ENCODE measurements at places on chromosomes 1 and 21.

DNA sequence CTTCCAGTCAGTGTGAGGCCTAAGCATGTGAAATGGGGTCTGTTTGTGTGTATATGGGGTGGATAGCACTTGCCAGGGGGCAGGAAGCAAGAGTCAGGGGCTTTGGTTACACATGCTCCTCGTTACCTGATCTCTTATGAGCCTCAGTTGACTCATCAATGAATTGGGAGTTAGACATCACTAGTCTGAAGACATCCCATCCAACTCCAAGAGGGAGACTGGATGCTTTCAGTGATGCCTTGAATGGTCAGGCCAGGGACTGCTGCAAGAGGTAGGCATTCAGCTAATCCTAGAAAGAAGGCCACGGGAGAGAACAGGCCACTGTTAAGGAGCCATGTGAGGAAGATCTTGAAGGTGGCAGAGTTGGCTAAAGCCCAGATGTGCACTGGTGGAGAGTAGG is 6.3 kb downstream of the RAB25 start:
- no peak for DNase-seq

- DNase-seq: no peak
Measured at GRCh38 chr1:155892796-155893195, 18.4 kb downstream of the RIT1 start.

DNA sequence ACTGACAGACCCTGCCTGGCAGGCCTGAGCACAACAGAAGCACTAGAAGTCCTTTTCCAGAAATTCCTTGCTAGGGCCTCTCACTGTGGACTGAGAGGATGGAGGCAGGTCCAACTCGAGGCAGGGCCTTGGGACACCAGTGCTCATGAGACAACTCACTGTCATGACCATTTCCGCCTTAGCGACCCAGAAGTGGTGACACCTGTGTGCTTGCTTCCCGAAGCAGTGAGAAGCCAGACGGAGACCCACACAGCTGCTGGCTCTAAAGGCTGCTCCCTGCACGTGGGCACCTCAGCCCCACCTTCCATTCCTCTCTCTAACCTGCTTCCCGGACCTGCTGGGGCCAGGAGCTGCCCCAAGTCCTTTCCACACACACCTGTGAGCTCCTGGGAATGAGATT is 33.0 kb downstream of the KCNC4 start:
- no peak for DNase-seq

DNA sequence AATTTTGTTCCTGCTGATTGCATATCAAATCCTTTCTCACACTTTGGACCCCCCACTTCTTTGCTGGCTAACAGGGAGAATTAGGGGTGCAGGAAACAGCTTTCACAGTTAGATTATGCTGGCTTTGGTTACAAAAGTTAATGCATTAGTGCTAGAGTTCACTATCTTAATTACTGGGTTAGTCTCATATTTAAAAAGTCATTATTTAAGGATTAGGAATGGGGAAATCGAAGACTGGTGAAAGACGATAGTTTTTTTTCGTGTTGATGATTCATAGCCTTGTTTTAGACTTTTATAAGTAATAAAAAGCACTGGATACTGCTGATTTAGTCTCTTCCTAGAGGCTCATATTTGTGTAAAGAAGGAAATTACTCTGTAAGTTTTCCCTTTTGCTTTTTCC is 11.6 kb downstream of the ST6GALNAC3 start:
- no peak for DNase-seq

DNA sequence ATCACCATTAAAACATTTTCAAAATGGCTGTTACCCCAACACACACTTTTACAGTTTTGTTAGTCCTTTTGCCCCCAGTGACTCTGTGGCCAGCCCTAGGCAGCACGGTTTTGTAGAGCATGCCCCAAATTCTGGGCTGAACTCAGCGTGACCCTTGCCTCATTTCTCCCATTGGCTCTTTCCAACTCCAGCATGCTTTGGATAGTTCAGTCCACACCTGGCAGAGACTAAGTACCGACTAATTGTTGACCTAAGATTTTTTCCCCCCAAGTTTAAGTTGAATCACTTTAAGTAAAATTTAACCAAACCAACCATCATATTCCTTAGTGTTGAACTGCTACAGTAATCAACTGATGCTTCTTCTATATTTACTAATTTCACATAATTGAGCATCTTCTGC is 62.4 kb upstream of the LRRC8B start:
- no peak for DNase-seq

DNA sequence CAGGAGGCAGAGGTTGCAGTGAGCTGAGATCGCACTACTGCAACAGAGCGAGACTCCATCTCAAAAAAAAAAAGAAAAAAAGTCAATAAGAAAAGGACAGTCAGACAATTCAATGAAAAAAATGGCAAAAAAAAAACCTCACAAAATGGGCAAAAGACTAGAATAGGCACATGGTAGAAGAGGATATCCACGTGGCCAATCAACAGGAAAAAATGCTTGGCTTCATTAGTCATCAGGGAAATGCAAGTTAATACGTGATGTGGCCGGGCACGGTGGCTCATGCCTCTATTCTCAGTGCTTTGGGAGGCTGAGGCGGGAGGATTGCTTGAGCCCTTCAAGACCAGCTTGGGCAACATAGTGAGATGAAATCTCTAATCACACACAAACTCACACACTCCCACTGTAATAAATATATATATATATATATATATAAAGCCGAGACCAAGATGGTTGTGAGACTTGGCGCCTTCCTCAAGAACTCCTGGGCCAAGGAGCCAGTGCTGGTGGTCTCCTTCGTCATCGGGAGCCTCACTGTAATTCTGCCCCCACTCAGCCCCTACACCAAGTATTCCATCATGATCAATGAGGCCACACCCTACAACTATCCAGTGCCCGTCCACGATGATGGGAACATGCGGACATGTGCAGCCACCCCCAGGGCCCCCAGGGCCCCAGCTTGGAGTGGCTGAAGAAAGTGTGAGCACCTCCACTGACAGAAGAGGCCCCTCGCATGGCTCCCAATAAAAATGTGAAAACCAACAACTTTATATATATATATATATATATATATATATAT is 22.9 kb upstream of the LEFTY2 start:
- DNase-seq: no peak

DNA sequence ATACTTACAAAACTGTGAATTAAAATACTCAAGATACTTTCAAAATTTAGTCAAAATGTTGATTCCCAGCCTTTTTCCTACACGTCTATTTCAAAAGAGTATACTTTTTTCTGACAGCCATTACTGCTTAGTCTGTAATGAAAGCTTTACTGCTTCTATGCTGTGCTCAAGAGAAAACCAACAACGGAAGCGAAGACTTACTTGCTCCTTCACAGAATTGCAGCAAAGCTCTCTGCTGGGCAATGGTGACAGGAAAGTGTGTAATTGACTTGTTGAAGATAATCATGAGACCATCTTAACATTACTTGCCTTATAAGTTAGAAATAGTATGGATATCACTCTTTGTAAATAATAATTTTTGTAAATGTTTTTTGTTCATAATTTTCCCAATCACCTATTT is 1.7 kb upstream of the DYNLT5 start:
- DNase-seq: no peak

DNA sequence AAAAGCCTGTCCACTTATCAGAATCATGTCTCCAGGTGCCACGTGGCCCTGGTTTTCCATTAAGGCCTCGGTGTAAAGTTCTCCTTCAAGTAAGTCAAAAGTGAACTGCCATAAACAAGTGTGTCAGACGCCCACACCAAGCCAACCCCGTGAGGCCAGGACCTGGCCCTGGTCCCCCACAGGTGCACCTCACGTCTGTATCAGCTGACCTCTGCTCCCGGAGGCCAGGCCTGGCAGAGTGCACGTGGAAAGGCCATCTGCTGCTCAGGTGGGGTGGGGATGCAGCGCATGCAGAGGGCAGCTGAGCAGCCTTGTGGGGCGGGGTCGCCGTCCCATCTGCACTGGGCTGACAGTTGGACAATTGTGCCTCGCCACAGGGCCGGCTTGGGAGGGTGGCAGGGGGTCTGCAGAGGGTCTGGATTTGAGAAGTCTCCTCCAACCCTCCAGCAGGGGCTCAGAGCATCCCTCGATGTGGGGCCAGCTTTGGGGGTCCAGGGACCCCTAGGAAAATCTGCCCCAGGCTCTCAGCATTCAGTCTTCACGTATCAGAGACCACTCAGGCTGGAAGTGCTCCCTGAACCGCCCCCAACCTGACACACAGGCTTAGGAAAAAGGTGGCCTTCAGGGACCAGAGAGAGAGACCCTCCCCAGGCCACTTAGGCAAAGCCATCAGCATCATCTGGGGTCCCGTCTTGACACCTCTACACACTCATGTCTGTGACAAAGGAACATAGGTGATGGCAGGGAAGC is 3.0 kb downstream of the SLC19A1 start:
- no peak for DNase-seq

DNA sequence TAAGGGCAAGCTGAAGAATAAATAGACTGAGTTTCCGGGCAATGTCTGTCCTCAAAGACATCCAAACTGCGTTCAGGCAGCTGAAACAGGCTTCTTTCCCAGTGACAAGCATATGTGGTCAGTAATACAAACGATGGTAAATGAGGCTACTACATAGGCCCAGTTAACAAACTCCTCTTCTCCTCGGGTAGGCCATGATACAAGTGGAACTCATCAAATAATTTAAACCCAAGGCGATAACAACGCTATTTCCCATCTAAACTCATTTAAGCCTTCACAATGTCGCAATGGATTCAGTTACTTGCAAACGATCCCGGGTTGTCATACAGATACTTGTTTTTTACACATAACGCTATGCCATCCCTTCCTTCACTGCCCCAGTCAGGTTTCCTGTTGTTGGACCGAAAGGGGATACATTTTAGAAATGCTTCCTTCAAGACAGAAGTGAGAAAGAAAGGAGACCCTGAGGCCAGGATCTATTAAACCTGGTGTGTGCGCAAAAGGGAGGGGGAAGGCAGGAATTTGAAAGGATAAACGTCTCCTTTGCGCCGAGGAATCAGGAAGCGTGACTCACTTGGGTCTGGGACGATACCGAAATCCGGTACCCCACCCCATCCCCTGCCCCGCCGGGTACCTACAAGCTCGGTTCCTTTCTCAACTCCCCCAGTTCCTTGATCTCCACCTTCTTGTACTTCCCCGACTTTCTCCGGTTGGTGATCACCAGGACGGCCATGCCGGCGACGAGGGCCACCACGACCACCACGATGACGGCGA is 1.3 kb downstream of the TACSTD2 start:
- DNase-seq: no peak

GRCh38 chr1:210376836-210377372 is 48.2 kb downstream of the HHAT start:
- DNase-seq: no peak

GRCh38 chr1:206686478-206687249 is 2.0 kb downstream of the MAPKAPK2 start:
- DNase-seq: no peak

DNA sequence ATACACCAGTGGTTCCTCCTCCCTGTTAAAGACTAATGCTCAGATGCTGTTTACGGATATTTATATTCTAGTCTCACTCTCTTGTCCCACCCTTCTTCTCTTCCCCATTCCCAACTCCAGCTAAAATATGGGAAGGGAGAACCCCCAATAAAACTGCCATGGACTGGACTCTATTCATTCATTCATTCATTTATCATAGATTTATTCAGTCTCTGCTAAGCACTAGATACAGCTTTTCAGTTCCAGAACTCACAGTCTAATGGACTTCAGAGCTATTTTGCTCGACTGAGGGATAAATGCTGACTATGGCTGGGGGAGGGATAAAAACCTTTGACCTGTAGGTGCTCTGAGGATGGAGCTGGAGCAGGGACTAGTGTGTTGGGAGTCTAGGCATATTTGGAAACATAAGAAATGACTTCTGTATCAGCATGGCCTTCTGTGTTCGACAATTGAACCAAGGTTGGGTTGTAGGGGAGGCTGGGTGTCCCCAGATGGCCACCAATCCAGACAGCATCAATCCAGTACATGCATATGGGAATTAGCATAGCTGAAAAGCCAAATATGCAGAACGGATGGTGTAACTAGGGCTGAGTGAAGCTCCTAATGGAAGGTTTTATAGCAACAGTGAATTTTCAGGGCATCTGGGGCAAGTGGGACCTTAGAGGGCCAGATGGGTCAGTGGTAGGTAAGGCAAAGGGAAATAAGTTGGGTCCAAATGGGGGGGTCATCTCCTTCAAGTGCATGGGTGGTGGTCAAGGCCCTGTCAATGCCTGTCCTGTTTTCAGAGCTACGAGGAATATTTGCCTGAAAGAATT is 4.1 kb downstream of the APOA2 start:
- DNase-seq: no peak

DNA sequence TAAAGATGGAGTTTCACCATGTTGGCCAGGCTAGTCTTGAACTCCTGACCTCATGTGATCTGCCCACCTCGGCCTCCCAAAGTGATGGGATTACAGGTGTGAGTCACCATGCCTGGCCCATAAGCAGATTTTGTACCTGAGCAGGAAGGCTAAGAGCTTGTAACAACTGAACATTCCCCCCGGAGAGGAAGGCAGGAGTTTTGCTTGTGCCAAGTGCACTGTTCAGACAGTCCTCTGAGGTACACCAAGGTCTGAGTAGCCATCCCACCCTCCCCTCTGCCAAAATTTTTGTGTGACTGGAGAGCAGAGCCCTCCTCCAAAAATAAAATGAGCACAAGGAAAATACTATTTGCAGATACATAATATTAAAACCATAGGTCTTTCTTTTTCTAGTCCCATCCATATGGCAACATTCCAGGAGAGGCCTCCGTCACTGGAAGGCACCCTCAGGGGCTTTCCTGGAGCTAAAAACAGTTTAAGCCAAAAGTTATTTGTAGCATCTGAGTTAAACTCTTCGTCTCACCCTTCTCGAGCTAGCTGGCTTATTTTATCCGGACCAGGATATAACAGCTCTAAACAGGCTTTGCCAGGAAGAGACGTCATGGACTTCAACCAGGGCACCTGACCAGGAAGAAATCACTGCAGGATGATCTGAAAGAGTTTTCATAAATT is 27.2 kb downstream of the CAPN2 start:
- DNase-seq: no peak

DNA sequence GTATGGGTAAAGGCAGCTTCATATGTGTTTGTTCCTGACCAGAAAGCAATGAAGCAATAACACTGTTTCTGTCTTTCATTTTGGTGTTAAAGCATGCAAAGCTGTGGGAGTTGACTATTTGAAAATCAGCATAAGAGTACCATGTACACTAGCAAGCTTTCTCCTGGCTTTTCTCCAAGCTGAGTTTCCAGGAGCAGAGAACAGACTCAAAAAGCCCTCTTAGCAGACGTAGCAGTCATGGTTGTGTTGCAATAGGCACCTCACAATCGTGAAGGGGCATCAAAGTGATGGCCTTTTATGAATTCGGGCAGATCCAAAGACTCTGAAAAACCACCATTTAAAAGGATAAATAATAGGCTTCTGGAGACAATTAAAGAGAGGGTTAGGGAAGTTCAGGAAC is 159.7 kb downstream of the PTGER3 start:
- no peak for DNase-seq
